ENCODE measurements at places on chromosomes 4 and X.

DNA sequence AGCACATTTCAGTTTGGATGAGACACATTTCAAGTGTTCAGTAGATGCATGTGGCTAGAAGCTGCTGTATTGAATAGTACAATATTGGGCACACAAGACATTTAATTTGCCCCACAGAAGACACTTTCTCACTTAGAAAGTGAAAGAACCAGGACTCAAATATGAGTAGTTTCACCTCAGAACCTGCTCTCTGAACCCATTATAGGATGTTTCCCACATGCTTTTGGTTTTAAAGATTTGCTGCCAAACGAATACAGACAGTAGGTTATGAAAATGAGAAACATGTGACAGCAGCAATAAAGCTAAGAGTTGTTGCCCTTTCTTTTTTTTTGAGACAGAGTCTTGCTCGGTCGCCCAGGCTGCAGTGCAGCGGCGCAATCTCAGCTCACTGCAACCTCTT is 32.3 kb downstream of the C4orf54 start:
- no peak for DNase-seq

GRCh38 chr4:119337010-119337409 is 15.1 kb upstream of the FABP2 start:
- no peak for DNase-seq

DNA sequence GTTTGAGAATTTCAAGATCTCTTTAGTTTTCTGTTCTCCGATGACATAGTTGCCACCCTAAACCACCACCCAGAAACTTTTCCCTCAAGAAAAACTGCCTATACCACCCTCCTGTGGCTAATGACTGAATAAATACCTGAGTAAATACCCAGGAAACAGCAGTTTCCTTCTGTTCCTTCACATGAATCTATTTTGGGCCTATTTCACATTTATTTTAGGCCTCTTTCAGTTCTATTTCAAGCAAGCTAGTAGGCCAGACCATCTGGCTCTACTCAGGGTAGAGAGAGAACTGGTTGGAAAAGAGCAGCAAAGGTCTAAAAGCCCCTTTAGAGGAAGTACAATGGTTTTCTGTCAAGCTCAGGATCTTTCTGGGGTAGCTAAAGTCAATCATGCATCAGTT is 23.4 kb downstream of the ARHGEF9 start:
- no peak for DNase-seq

- no peak for DNase-seq
Observed at GRCh38 chrX:140087875-140088274, 122.6 kb upstream of the CXorf66 start.

- DNase-seq, result no peak
Observed at GRCh38 chrX:134542485-134542884, 82.5 kb downstream of the HPRT1 start.

- no peak for DNase-seq
Observed at GRCh38 chrX:120797188-120797851, 78.3 kb downstream of the CT47B1 start.

DNA sequence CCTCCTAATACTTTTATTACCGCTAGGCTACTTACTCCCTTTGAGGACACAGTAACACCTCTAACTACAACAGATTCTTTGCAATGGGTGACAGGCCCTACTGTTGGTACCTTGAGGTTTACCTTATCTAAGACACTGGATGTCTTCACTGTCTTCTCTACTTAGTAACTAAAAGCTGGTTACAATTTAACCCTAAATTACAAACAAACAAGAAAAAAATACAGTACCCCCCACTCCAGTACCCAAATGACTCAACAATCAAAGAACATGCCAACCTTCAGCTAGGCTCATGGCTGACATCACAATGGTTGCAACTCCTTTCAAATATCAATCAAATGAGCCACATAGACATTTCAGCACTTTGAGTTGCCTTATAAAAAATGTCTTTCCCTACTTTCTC is 198.0 kb downstream of the GUCY2F start:
- no peak for DNase-seq

GRCh38 chrX:109672239-109672638 is 47.3 kb upstream of the KCNE5 start:
- no peak for DNase-seq

DNA sequence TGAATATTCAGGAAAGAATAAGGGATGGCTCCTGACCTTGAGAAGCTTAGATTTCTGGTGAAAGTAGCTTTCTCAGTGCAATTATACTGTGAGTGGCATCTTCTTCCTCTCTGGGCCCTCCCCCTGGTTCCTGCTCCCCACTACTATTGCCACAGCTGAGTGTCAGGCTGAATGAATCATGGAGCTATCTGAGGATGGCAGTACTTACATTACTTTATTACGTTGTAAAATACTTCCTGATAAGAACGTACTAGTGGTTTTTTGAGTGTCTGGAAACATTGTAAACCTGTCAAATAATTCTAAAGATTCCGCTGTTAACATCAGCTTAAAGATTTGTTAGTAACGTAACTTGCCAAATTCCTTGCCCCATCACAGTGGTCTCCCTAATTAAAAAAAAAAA is 36.2 kb downstream of the ARHGAP10 start:
- no peak for DNase-seq

GRCh38 chr4:137267024-137267423 is 265.3 kb downstream of the PCDH18 start:
- no peak for DNase-seq

- no peak for DNase-seq
Observed at GRCh38 chr4:177385576-177386277, 56.5 kb downstream of the AGA start.

- DNase-seq, result no peak
Observed at GRCh38 chrX:88072339-88073030, 554.9 kb downstream of the KLHL4 start.

DNA sequence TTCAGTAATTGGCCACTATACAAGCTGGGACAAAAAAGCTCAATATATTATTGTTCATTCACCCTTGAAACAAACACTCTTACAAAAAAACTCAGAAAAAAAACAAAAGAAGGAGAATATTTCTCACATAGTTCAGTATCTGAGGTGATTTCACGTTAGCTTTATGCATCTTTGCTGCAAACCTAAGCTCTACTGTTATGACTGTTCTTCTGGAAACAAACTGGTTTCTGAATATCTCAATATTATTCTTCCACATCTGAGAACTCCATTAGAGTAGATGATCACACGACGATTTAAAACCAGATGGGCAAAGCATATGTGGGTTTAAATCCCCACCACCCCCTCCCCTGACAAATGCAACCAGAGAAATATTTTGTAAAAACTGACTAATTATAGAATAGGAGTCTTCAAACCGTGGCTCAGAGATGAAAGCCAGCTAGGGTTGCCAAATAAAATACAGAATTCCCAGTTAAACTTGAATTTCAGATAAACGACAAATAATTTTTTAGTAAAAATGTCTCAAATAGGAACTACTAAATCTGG is 182.0 kb upstream of the FAM241A start:
- DNase-seq, result no peak

GRCh38 chrX:153408871-153409351 is 2.4 kb upstream of the ZFP92 start:
- no peak for DNase-seq

GRCh38 chr4:24768604-24769003 is 26.8 kb upstream of the SOD3 start:
- DNase-seq, result no peak

- DNase-seq, result no peak
Observed at GRCh38 chr4:57214654-57215411, 104.6 kb upstream of the IGFBP7 start.

DNA sequence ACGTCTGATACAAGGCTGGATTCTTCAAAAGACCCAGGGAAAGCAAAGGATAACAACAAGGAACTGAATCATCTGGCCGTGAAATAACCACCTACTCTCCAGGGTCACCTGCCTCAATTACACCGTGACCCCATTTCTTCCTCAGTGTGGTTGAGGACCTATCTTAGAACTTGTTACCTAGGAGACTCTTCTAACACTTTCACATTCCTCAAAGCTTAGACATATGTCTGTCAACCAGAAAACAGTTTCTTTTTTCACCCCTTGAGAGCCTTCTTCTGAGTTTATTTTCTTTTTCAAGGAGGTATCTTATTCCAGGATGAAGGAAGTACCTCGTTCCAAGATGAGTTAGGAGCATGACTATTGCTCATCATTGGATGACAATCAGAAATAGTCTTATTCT is 337.8 kb downstream of the ARHGAP24 start:
- DNase-seq, result no peak

DNA sequence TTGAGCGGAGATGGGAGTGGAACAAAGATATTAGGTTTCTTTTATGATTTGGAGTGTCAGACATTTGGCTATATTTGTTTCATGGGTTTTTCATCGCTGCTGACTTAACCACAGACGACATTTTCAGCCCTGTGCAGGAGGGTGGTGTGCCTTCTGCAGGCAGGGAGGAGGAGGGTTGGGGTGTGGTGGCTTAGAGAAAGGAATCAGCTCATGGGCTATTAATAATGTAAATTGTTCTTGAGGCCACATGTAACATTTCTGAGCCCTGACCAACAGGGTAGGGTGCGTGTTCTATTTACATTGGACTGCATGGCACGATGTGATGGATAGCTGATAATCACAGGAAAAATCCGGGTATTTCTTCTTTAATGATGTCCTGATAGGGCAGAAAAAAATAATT is 67.6 kb downstream of the POLA1 start:
- no peak for DNase-seq

DNA sequence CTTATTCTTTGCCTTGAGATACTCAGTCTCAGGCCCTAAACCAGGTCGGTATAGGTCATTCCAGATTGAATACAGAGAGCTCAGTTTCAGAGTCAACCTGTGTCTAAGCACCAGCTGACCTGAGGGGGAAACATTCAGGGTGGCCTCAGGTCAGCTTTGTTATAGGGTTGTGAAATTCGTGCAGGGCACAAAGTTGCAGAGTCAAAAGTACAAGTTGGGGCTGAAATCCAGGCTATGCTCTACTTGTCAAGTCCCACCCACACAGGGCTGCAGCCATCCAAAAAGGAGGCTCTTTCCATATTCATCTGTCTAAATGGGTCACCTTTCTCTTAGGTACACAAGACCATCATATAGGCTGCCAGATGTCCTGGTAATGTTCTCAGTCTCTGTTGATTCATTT is 89.7 kb downstream of the ITIH6 start:
- DNase-seq, result peak; percentile 4

DNA sequence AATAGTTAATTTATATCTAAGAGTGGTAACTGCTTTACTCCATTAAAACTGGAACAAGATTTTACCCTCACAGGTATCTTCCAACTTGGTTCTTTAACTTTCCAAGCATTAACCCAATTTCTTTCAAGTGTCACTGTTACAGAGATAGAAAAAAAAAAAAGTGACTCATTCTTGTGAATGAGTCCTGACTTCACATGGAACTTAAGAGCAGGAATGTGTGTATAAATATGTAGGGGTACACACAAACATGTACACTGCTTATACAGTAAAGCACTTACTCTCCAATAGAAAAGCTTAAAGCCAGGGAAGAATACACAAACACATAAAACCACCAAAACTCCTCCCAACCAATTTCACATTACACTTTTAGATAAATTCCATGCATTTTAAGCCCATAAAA is 38.8 kb downstream of the TAPT1 start:
- no peak for DNase-seq

GRCh38 chr4:182429896-182430295 is 186.7 kb downstream of the TENM3 start:
- no peak for DNase-seq

GRCh38 chrX:51697397-51697796 is 12.9 kb upstream of the CENPVL1 start:
- no peak for DNase-seq

DNA sequence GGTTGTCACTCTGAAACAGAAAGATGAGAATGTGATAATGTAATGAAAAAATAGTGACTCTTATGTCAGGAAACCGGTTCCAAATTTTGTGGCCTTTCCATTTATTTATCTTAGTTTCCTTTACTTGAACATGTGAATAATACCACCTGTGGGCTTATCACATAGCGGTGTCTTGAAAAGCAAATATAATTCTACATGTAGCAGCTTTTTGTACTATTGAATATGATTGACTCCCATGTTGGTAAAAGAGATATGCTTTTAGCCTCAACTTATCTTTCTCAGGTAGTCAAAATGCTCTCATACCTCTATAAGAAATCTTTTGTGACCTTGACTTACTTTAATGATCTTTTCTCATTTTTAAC is 12.0 kb downstream of the PRDM8 start:
- DNase-seq, result no peak

- no peak for DNase-seq
Observed at GRCh38 chr4:17188547-17189400, 290.3 kb upstream of the LDB2 start.

DNA sequence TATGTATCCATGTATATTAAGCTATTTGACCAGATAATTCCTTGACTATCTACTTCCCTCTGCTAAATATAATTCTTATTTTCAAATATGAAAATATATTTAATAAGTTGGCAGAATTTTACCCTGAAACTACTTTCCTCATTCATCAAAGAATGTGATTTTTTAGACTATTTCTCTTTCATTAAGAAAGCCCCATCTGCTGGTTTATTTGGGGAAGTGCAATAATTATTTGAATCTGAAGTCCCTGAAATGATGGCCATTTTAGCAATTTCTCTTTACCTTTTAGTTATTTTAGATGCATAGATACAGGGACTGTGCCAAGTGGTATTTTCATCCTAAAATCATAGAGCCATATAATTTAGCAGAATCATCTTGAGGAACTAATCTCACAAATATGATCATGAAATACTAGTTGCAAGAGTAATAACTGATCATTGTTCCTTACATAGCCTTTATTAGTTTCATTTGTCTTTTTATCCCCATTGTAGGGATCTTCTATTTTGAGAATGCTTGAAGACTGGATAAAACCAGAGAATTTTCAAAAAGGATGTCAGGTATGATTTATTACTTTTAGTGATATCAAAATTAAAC is 39.0 kb downstream of the ENPEP start:
- no peak for DNase-seq

DNA sequence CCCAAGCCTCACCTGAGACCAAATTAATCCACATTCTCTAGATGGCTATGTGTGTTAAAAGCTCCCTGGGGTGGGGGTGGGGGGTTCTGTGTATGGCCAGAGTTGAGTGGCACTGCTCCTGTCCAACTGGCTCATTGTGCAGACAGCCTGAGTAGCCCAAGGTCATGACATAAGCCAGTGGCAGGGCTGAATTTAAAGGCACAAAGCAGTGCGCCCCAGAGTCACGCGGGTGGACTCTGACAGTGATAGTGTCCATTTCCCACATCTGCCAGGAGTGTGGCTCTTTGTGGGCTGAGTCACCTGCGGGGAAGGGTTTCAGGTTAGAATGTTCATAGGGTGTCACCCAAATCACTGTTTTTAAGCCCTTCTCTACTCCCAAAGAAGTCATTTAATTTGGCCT is 45.4 kb downstream of the SCD5 start:
- DNase-seq, result peak; percentile 15

- no peak for DNase-seq
Observed at GRCh38 chr4:189355590-189355989, 585.1 kb upstream of the FRG1 start.

DNA sequence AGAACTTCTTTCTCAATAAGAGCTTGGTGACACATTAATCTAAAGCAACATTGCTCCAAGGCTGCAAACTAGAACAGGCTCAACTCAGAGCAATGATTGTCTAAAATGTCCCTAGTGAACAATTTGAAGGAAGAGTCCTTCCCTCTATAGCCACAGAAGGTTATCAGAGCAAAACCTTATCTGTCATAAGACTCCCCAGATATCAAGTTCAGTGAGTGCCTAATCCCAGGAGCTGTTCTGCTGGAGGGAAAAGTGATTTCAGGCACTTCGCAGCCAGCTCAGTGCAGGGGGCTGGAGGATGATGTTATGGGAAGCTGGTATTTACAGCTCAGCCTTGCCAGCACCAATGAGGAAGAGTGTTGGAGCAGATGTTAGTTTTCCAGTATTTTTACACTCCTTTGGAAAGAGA is 497.5 kb downstream of the INPP4B start:
- DNase-seq, result no peak
